ENCODE measurements at places on chromosomes 16 and 17.
A peak's percentile ranks its signal among the peaks of the same experiment; 100 is the strongest.

- peak; percentile 81 for DNase-seq
Observed at GRCh38 chr16:27759301-27759871, 209.4 kb downstream of the KATNIP start.

DNA sequence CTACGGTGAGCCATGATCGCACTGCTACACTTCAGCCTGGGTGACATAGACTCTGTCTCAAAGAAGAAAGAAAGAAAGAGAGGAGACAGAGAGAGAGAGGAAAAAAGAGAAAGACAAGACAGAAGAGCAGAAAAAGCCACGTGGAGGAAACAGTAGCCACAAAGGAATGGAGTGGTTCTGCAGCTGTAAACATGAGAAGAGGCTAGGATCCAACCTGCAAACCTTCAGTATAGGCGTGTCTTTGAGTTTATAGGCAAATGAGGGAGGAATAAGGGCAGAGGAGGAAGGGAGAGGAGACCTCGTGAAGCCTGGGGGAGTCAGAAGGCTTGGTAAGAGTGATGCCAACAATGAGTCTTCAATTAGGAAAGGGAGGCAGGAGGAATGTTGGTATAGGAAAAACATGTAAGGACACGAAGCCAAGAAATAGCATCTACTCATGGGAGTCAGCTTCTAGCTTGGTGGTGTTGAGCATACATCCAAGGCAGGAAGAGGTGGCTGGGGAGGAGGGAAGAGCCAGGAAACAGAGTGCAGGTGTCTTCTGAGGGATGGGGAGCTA is 3.9 kb downstream of the MED9 start:
- no peak for DNase-seq

DNA sequence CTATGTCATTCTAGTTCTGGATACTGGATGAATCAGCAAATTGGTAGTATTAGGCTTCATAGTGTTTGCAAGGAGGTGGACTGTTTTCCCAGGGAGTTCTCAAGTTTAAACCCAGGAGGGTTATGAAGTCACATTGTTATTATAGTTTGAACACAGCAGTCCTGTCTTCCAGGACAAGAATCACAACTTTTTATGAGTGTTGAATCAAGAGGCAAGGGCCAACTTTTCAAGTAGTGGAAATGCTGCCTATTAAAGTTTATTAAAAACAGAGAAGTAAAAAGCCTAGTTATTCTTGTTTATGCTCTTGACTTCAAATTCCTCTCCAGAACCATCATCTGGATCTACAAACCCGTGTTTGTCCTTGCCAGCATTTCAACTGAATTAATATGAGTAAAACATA is 86.3 kb upstream of the GOT2 start:
- no peak for DNase-seq

- DNase-seq, result peak; percentile 84
Observed at GRCh38 chr16:3021449-3022207, 1.5 kb downstream of the TNFRSF12A start.

DNA sequence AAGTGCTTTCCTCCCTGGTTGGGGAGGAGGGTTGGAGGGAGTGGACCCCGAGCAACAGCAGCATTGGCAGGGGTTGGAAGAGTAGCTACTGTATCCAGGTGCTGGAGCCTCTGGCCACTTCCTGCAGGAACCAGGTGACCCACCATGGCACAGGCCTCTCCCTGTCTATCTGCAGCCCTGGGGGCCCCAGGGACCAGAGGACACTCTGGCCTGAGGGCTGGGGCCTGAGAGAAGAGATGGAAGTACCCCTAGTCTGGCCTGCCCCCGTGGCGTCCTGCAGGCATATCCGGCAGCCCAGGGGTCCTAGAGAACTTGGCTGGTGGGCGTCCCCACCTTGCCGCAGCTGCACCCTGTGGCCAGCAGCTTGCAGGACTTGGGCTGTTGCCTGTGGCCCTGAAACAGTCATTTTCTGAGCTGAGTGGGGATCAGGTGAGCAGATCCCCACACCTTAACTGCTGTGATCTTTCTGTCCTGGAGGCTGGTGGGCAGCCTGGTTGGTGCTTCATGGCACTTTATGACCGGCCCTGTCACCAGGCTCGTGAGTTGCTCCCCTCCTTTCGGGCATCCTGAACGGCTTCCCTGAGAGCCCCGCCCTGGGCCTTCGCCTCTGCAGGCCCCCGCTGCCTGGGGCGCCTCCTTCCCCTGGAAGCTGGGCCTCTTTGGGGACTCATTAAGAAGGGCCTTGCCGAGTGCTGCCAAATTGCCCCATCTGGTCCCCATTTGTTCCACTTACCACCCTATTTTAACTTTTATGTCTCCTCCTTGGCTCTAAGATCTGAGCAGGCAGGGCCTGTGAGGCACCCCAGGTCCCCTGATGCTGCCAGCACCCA is 298.6 kb downstream of the SEC14L1 start:
- DNase-seq, result no peak

DNA sequence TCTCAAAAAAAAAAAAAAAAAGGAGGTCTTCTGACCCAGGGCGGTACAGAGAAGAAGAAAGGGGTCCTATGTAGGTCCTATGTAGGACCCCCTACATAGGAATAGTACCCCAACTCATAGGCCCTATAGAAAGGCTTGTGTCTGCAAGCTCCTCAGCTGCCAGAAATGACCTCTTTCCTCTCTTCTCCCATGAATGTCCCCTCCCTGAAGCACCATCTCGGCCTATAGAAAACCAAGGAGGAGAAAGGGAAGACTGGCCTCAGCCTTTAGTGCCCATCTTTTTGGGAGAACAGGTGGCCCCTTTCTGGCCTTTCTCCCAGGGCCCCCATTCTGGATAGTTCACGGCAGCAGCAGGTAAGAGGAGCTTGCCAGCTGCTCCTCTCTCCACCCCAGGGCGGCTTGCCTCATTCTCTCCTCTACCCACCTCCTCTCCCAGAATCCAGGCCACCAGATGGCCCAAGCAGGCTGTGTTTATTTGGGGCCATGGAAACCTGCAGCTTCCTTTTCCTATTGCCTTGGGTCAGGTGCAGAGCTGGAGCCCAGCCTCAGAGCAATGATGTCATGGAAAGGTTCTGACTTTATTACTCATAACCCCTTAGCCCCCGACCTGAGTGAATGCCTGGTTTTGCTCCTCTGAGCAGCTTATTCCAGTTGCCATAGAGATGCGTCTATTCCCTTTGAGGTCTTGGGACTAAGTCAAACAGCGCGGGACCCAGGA is 1.6 kb upstream of the MRPL58 start:
- peak; percentile 45 for DNase-seq

- peak; percentile 60 for DNase-seq
Observed at GRCh38 chr16:75225092-75225491, 6.3 kb downstream of the CTRB1 start.

DNA sequence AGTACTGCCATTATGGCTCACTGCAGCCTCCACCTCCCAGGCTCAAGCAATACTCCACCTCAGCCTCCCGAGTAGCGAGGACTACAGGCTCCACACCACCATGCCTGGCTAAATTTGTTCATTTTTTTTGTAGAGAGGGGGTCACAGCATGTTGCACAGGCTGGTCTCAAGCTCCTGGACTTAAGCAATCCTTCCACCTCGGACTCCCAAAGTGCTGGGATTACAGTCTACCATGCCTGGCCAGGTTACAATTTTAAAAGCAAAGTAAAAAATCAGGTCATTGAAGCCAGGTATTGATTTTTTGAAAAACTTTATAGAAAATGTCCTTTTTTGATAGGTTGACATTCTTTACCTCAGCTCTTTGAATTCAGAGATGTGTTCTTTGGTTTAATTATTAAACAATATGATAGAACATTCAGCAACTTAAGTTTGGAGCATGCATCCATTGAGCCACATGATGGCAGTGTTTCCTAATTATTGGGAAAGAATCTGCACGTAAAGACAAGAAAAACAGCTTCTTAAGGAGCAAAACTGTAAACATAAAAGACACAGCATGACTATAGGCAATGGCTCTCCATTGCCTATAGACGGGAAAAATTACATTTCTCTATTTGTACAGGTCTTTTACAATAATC is 1.7 kb upstream of the SLC16A11 start:
- DNase-seq, result peak; percentile 66

DNA sequence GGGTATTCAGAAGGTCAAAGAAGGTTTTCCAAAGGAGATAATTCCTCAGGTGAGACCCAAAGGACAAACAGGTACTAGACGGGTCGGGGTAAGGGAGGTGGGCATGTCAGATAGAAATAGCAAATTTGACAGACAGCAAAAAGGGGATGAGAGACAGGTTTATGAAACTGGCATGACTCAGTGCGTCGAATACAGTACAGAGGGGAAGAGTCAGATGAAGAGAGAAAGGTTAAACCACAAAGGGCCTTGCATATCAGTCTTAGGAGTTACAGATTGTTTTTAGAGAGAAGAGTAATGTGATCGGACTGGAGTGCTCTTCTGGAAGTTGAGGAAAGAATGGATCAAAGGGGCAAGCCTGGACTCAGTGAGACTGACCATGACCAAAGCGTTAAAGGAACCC is 88.4 kb downstream of the ZZEF1 start:
- no peak for DNase-seq

DNA sequence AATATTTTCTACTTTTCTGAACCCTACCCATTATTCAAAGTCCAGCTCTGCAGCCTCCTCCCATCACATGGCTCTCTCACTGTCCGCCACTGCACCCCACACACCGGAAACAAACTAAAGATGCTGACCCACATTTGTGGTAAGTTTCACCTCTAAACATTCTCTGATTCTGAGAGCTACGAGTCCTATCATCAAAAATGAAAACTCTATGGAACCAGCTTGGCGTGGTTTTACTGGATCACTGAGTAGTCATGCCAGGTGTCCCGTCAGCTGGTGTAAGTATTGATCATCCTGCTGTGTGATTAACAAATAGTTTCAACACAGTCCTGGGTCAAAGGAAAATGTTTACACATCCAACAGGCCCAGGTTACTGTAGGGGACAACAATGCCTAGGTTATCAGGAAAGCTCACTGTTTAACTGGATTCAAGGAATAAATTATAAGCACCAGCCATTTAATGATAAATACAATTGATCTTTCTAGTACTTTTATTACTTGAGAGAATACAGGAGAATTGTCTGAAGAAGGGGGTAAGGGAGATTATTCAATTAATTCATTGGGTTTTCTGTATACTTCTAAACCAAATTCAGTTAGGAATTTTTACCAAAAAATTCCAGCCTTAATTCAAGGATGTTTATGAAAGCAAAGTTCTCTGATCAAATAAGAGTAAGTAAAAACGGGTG is 33.9 kb downstream of the CYTH1 start:
- no peak for DNase-seq

- peak; percentile 49 for DNase-seq
Observed at GRCh38 chr16:85390511-85391174, 222.5 kb upstream of the GSE1 start.

DNA sequence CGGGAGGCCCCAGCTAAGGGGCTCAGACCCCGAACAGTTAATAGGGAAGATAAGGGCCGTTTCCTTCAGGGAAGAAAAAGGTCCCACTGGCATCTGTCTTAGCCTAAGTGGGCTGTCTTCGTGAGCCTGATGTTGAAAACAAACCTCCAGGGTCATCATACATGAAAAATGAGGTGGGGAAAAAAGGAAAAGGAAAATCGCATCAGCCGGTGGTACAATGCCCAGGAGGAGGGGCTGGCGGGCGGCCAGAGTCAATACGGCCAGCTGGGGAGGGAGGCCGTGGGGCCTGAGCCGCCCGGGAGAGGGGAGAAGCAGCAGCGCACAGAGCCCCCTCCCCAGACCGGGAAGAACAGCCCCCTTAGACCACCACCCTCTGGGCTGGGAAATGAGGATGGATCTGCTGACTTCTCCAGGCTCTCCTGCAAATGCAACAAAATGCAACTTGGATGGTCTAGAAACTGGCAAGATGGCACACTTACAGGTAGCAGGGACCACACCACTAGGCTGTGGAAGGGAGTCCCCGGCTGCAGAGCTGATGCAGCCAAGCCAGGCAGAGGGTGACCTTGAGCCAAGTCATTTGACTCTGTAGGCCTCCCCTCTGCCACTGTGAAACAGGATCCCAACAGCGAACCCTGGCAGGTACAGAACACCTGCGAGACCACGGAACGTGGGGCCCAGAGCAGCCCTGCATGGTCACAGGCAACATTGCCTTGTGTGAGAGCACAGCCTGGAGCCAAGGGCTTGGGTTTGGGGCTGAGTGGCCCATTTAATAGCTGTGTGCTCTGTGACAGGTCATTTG is 448.5 kb downstream of the SOX9 start:
- DNase-seq, result no peak

- DNase-seq, result no peak
Observed at GRCh38 chr17:75079023-75079373, 8.8 kb upstream of the SLC16A5 start.

- no peak for DNase-seq
Observed at GRCh38 chr16:52834736-52835465, 217.8 kb downstream of the CHD9NB start.

DNA sequence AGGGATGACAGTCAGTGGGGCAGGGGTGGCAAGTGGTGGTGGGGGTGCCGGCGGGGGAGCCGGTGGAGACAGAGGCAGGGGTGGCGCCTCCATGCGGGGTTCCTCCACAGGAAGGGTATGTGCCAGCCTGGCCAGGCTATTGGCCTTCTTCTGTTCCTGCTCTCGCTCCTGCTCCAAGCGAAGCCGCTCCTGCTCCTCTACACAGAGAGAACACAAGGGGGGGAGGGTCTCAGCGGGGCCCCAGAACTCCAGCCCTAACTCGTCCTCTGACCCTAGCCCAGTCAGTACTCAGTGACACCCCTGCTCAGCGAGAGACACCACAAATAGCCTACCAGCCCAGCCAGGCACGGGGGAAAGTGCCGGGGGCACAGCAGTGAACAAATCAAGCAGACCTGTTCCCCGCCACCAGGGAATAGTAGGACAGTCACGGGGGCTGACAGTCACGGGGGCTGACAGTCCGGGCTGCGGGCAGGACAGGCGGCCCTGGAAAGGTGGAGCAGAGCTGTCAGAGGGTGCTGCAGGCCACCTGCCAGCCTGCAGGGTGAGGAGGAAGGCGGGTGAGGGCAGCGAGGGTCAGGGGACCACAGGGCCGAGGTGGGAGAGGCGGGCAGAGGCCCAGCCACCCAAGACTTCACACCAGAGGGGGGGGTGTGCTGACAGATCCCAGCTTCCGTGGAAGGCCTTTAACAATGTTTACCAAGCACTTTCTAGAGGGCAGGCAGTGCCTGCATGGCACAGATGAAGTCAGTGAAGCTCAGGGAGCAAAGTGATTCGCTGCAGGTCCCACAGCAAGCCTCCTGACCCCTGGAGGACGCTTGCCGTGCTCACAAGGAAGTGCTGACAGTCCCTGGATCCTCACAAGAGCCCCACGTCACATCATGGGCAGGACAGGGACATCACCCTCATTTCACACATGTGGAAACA is 5.3 kb downstream of the MNT start:
- peak; percentile 53 for DNase-seq

- DNase-seq, result no peak
Observed at GRCh38 chr17:40452921-40453378, 9.7 kb downstream of the IGFBP4 start.

DNA sequence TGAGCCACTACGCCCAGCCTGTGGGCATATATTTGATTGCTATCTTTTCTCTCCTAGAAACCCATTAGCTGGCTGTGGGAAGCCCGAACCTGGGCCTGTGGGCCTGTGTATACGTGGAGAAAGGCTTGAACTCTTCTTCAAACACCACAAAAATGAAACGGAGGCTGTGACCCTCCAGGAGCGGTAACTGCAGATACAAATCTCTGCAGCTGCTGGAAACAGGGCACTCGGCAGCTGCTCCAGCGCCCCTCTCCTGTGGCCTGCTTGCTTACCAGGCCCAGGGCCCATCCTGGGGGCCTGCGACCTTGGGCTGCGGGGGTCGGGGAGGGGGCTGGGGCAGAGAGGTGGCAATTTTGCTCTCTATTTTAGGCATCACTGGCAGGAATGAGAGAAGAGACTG is 28.0 kb upstream of the MTSS2 start:
- DNase-seq, result no peak

- DNase-seq, result no peak
Observed at GRCh38 chr16:73697336-73697735, 599.3 kb upstream of the PSMD7 start.
